ENCODE measurements at places on chromosomes 13 and 19. TPM values are rescaled to one million over a fixed set of nuclear protein-coding genes. Genes with fewer than 3 reads are reported as not detected.
A peak's percentile ranks its signal among the peaks of the same experiment; 100 is the strongest.

- no peak for DNase-seq
Measured at GRCh38 chr13:20666948-20667347, 36.6 kb upstream of the IL17D start.

- DNase-seq: no peak
Measured at GRCh38 chr13:31413516-31413915, 213.7 kb downstream of the B3GLCT start.

DNA sequence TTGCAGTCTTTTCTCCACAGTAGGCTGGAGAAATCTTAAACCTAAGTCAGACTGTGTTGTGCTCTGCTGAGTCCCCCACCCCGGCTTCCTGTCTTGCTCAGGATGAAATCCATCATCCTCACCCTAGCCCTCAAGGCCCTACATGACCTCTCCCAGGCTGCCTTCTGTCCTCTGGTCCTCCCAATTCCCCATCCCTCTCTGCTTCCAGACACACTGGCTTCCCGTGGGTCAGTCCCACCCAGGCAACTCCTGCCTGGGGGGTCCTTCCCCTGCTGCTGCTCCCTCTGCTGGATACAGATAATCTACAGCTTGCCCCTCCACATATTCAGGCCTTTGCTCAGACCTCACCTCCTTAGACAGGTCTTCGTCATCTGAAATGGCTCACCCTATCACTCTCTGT is 18.4 kb upstream of the CBY2 start:
- DNase-seq: no peak

GRCh38 chr13:73731564-73731963 is 402.6 kb downstream of the KLF12 start:
- no peak for DNase-seq

DNA sequence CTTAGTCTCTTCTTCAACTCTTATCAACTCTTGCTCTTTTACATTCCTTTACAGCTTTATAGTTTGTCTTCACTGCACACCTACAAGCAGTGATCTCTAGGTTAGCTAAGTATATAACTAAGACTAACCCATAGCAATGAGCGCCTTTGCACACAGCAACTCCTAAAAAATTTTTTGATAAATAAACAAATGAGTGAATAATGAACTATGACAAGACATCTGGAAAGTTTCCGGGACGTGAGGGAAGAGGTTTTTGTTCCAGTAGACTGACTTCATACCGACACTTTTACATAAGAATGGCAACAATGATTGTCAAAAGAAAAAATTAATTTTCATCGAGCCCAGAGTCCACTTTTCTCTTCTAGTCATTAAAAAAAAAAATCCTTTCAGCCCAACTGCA is 98.3 kb downstream of the ELF1 start:
- no peak for DNase-seq

DNA sequence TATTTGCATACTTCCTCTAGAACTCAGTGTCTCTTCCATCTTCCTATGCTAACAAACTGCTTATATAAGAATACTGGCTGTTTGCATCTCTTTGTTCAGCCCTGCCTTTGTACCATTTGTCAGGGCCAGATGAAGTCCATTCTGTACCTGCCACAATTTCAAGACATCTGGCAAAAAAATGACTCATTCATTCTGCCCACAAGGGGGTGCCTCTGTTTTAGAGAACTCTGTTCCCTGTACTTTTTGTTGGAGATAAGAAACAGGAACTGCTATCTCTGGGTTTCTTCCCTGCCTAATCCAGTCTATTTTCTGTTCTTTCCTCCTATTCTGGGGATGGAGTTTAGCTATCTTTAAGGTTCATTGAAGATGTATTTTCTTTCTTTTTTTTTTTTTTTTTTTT is 23.0 kb downstream of the ZNF568 start:
- DNase-seq: peak; percentile 32

GRCh38 chr13:74794582-74794981 is 660.4 kb upstream of the KLF12 start:
- peak; percentile 28 for DNase-seq

GRCh38 chr19:55279340-55279739 is 570 bp downstream of the HSPBP1 start:
- DNase-seq: no peak

GRCh38 chr13:96444676-96445075 is 354.8 kb downstream of the HS6ST3 start:
- DNase-seq: no peak

DNA sequence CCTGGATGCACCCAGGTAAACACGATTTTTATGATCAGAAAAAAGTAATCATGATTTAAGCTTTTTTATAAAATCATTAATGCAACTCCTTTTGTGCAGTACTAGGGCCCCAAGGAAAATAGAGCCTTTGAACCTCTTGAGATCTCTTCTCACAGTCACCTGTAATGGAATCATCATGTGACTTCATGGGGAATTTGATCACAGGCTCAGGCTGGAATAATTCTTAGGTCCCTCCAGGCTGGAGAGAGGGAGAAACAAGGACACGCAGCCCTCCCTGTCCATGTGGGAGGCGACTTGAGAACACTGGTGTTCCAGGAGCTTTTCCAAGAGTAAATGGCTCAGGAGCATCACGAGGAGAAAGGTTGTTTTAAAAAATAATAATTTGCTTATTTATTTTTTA is 156.1 kb downstream of the NUFIP1 start:
- no peak for DNase-seq

DNA sequence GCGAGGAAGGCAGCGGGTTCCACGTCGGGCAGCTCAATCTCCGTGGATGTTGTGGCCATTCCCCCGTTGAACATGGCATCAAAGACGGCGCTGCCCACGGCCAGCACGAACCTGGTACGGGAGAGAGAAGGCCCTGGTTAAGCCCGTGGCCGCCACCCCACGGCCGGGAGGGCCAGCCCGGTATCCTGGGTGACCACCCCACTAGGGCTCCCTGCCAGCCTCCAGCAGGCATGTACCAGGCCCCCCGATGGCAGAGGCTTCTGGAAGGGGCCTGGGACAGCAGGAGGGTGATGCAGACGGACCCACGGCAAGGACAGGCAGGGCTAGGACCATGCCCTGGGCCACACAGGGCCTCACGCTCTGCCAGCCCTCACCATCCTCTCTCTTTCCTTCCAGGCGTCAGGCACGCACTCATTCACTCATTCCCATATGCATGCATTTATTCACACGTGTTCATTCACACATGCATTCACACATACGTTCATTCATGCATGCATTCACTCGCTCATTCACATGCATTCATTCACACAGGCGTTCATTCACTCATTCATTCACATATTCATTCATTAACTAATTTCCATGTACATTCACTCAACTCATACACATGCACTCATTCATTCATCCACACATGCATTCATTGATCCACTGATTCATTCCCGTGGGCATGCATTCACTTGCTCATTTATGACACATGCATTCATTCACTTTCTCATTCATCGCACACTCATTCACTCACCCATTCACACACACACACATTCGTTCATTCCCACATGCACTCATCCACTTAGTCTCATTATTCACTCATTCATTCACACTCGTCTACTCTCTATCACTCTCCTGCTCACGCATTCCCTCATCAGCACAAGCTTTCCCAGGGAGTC is 17.9 kb downstream of the BTBD2 start:
- DNase-seq: no peak

- no peak for DNase-seq
Measured at GRCh38 chr19:23777216-23777615, 18.5 kb upstream of the ZNF681 start.

DNA sequence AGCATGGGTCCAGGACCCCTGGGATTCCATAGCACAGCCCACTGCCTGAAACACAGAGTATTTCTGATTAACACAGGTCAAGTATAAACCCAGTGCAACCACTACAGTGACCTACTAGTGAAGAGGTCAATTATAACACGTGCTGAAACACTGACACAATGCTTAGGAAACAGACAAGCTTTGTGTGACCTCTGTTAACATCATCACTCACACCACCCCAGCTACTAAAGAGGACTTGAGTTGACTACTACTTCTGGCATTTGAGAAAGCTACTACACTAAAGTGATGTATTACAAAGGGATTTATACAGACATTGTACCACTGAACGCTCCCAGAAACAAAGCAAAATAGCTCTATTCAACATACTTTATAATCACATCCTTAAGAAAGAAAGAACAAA is 1935.9 kb upstream of the PCDH20 start:
- no peak for DNase-seq

DNA sequence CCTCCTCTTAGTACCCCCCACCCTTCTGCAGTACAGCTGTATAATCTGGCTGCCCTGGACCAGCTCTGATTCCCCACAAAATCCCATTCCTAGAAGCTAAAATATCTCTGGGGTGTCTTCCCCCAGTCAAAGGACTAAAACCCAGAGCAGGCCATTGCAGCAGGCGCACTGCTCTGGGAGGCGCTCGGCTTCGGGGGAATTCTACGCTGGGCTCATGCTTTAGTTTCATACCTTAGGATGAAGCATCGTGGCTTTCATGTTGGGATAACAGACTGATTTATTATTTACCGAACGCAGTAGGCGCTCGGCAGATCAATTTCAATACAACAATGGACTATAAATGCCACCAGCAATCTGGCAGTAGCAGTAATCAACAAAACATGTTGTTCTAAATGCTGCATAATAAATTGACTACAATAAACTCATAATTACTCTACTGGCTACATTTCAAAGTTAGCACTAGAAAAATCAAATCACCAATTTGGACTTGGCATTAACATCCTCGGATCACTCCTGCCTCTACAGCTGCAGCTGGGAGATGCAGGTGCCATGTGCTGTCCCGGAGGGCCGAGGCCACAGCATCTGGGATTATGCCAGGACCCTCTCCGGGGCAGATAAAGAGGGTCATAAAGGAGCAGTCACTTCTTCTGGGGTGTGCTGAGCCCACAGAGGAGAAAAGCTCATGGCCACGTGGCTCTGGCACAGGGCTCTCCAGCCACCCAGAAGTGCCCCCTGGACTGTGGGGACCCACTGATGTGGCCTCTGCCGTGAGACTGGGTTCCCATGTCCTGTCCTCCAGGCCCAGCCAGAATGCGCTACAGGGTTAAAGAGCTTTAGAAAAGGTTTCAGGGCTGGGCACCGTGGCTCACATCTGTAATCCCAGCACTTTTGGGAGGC is 35.3 kb downstream of the CEBPG start:
- no peak for DNase-seq

DNA sequence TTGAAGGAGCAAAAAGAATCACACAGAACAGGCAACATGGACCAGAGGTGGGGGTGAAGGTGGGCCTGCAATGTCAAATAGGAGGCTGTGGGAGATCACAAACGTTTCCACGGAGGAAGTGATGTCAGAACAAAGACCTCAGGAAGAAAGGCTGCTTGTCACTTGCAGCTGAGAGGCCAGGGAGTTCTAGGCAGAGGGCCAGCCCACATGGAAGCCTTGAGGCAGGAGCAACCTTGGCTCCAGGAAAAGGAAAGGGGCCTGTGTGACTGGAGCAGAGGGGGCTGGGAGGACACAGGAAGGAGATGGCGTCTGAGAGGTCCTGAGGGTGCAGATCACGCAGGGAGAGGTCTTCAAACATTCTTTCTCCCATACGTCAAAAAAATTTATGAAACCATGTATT is 16.3 kb downstream of the ZNF160 start:
- DNase-seq: no peak

GRCh38 chr19:13055213-13056051 is 47.2 kb downstream of the LYL1 start:
- peak; percentile 64 for DNase-seq

DNA sequence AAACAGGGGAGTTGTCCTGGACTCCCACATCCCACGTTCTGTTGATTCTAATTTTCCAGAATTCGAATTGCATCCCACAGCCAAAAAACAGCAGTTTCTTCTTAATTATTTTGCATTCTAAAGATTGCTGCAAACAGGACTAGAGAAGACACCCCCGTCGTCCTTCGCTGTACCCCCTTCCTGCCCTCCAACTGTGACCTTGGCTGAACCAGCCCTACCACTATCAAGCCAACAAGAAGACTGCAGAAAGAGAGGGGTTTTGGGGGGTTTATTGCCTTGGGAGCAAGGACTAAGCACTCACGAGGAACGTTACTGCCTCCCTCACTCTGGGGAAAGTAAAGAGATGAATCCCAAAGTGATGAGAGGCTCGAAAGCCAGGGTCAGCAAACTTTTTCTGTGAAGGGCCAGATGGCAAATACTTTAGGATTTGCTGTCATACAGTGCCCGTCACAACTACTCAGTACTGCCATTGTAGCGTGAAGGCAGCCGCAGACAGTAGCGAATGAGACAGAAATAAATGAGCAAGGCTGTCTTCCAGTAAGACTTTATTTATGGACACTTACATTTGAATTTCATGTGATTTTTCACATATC is 32.5 kb upstream of the KATNAL1 start:
- DNase-seq: peak; percentile 63

DNA sequence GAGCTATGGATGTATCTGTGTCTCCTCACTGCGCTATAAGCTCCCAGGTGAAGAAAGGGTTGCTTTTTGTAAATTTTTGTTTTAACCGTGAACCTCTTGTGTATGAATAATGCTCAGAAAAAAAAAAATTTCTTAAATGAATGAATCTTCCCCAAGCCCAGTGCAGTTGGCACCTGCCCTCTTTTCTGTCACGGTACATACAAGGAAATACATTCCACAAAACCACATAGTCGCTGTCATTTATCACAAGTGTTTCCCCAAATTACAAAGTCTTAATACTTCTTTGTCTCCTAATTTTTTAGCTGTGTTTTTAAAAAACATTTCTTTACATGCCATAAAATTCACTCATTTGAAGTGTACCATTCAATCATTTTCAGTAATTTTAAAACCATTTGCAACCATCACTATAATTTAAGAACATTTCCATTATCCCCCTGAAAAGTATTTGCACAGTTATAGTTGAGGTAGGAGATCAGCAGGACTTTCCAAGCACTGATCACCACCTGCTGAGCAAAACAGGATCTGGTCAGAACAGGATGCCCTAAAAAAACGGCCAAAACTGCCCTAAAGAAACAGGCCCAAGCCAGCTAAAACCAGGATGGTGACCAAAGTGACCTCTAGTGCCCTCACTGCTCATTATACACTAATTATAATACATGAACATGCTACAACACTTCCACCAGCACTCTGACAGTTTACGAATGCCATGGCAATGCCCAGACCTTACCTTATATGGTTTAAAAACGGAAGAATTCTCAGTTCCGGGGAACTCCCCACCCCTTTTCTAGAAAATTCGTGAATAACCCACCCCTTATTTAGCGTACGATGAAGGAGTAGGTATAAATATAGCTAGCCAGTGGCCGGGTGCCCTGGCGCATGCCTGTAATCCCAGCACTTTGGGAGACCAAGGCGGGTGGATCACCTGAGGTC is 1.3 kb upstream of the TEX30 start:
- peak; percentile 15 for DNase-seq

GRCh38 chr19:54114340-54115108 is 933 bp downstream of the TFPT start:
- DNase-seq: no peak

- peak; percentile 93 for DNase-seq
Measured at GRCh38 chr13:30429721-30430694, 7.7 kb downstream of the UBE2L5 start.

- no peak for DNase-seq
Measured at GRCh38 chr13:62906896-62907295, 1491.2 kb upstream of the PCDH20 start.

GRCh38 chr13:50250401-50250800 is 235.2 kb downstream of the KCNRG start:
- no peak for DNase-seq

The LILRB3 gene
- not detected for total RNA-seq

The CYP4F12 gene
- total RNA-seq: not detected

The CYP4F22 gene
- total RNA-seq: not detected

The NLRP5 gene
- total RNA-seq: not detected

The WDR87 gene
- total RNA-seq: not detected

The ZNF99 gene
- total RNA-seq: under 0.01 TPM

The CCDC8 gene
- 17.5 TPM for total RNA-seq

The ELSPBP1 gene
- total RNA-seq: not detected

The NCAN gene
- under 0.01 TPM for total RNA-seq

The FGF14 gene
- total RNA-seq: 0.06 TPM

Measured in LHCN-M2 (cell line).